ENCODE measurements at places on chromosomes 12 and 14. TPM values are rescaled to one million over a fixed set of nuclear protein-coding genes. Genes with fewer than 3 reads are reported as not detected.
A peak's percentile ranks its signal among the peaks of the same experiment; 100 is the strongest.

DNA sequence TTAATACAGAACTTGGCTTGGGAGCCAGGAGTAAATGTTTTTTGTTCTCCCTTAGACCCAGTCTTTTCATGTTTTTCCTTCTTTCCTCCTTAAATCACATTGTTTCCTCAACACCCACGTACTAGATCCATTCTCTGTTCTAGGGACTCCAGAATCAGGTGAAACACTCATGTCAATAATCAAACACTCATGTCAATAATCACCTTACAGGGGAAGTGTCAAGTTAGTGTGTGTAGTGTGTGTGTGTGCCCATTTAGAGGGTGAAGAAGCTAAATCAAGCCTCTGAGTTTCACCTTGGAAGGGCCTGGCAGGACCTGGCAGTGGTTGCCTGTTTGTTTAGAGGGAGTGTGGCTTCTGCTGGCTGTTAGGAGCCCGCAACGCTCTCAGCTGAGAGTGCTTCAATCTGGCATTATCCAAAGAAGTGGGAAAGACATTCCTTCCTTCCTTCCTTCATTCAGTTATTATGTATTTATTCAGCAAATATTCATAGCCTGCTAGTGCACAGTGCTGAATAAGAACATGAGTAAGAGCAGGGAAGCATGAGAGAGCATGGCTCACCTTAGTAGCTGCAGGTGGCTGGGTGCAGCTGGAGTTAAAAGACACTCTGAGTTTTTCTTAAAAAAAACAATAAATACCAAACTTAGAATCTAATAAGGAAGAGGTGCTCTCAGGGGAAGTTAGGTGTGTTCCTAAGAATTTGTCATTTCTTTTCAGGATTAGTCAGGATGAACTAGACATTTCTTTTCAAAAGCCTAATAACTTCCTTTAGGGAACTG is 17.6 kb upstream of the EID3 start:
- no peak for DNase-seq

The ASPG gene
- not detected for total RNA-seq

DNA sequence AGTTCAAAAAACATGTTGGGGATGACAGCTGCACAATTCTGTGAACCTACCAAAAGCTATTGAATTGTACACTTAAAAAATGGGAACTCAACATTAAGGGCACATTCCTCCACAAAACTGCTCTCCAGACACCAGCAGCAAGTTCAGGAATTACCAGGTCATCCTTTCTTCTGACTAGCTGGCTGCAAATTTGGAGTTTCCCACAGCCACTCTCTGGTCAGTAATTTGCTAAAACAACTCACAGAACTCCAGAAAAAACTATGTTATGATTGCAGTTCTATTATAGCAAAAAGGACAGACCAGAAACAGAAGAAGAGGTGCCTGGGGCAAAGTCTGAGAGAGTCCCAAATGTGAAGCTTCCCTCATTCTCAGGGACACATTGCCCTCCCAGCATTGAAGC is 20.1 kb upstream of the PLEKHD1 start:
- peak; percentile 1 for DNase-seq

The OR6C65 gene
- total RNA-seq = not detected

- no peak for DNase-seq
These were observed 11.2 kb downstream of the SDS start for GRCh38 chr12:113392520-113392919.

DNA sequence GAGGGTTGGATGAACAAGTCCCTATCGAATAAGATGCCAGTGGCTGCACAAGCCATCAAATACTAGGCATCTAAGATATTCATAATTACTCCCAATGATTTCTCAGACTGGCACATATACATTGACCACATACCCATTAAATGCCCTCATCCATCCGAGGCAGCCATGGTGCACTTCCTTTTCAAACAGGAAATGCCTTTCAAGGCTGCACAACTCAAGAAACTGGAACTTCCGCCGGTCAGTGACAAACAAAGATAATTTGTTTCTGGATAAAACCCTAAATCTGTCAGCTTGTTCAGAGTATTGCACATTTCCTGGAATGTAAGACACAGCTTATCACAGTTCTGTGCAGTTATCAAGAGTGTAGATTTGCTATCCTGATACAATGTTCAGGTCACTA is 203.7 kb downstream of the RMST start:
- no peak for DNase-seq

DNA sequence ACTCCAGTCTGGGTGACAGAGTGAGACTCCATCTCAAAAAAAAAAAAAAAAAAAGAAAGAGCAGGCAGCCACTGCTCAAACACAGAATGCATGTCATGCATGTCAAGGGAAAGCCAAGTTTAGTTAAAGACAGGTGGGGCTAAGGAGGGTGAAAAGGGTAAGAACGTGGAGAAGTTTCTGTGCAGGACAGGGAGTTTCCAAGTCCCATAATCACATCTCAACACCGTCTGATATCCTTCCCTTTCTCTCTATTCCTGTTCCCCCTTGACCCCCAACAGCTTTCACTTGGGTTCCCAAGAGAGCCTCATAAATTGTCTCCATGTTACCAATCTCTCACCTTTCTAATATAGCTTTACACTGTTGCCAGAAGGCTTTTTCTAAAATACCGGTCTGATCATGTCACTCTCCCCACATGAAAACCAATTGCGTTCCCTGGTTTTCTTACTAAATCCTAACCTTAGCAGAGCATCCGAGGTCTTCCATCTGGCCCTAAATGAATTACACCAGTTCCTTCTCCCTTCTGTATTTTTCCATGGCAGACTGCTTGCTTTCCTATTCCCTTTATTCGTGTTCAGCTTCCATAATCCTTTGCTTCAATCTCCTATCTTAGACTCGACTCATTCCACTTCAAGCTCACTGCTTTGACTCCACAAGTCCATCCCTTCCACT is 37.0 kb downstream of the LIMA1 start:
- DNase-seq = no peak

DNA sequence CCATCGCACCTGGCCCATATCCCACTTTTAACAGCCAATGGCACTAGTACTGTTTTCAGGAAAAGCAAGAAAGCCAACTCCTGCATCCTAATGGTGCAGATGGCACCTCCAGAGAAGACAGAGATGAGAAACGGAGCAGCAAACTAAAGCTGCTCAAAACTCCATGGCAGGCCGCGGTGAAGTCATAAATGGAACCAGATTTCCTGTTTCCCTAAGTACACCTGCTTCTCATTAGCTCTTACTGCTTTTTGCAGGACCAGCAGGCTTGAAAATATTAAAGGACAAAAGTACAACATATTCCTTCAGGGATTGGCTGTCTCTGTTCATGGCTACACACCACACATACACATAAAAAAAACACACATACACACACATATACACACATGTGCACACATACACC is 36.7 kb upstream of the LGALS3 start:
- DNase-seq = no peak

GRCh38 chr14:48936849-48937248 is 649.3 kb downstream of the RPS29 start:
- DNase-seq = peak; percentile 17

- peak; percentile 8 for DNase-seq
These were observed 6.8 kb downstream of the CCDC198 start for GRCh38 chr14:57486767-57487379.

GRCh38 chr14:74221741-74222140 is 17.5 kb upstream of the VSX2 start:
- no peak for DNase-seq

GRCh38 chr12:19757317-19757877 is 318.1 kb downstream of the AEBP2 start:
- peak; percentile 33 for DNase-seq

GRCh38 chr12:68932961-68933893 is at the start of gene CPM:
CPM (minus strand) TSS chr12:68933171; CDS start chr12:68932837, 334 bp downstream.
- DNase-seq = no peak

- DNase-seq = no peak
These were observed 77.4 kb upstream of the ALG10 start for GRCh38 chr12:33944703-33945437.
